ENCODE measurements at places on chromosomes 12 and 14.

DNA sequence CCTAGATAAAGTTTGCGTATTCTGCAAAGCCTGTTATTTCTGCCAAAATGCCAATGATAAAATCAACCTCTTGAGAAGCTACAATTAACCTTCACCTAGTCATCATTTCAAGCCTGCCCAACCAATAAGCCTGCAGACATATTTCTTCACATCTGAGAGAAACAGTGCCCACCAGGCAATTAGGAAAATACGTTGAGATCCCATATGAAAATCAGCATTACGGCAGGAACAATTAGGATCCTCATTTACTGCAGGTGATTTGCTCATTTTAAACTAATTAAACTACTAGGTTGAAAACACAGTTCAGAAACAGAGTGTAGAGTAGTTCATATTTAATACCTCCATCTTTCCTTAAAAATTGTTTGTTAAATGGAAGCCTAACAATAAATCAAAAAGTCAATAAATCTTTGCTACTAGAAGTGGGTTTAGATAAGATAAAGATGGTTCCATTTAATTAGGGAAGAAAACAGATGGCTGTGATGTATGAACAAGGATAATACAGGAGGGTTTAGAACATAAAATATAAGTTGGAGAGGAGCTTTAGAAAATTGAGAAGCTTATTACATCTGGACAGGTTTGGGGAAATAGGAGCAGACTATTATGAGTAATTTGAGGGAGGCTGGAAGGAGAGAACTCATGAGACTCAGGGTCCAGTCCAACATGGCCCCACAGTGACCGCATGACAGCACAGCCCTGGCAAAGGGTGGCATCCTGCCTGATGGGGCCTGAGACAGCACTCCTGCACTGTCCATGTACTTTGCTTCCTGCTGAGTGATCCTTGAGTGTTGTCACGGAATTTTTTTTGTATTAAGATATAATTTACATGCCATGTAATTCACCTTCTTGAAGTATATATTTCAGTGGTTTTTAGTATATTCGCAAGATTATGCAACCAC is 26.9 kb upstream of the PYGL start:
- DNase-seq: no peak

DNA sequence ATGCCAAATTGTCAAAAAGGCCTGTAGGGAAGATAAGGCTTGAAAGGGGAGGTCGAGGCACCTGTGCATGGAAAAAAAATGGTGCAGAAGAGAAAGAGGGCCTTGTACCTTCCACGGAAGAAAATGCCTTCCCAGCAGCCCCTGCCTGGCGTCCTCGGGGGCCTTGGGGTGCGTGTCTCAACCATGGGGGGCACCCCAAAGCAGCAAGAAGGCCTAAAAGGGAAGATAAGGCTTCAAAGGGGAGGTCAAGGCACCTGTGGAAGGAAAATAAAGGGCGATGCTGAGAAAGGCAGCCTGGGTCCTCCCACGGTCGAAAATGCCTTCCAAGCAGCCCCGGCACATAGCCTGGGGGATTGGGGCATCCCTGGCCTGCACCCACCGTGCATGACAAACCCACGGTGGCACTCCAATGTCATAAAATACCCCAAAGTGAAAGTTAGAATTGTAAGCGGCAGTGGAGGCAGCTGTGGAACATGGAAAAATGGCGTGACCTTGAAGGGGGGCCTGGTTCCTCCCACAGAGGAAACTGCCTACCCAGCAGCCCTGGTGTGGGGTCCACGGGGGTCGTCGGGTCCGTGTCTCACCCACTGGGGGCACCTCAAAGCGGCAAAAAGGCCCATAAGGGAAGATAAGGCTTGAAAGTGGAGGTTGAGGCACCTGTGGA is 275.0 kb downstream of the ALG10 start:
- DNase-seq: no peak

DNA sequence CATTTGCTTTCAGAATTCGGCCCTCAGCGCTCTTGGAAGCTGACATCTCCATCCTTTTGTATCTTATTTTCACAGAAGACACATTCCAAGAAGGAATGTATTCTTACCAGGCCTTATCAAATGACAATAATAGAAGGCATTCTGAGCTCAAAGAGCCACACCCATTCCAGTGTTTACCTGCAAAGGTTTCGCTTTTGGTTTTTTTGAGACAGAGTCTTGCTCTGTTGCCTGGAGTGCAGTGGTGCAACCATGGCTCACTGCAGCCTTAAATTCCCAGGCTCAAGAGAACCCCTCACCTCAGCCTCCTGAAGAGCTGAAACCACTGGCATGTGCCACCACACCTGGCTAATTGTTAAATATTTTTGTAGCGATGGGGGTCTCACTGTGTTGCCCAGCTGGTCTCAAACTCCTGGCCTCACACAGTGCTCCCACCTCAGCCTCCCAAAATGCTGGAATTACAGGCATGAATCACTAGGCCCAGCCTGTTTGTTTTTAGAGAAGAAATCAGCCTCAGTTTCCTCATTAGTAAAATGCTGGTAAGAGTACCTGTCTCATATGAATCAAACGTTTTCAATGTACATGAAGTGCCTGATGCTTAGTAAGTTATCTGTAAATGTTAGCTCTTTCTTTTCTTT is 69.2 kb downstream of the SLC6A12 start:
- no peak for DNase-seq

- no peak for DNase-seq
These were observed 10.3 kb upstream of the KCNA1 start for GRCh38 chr12:4899364-4899763.

DNA sequence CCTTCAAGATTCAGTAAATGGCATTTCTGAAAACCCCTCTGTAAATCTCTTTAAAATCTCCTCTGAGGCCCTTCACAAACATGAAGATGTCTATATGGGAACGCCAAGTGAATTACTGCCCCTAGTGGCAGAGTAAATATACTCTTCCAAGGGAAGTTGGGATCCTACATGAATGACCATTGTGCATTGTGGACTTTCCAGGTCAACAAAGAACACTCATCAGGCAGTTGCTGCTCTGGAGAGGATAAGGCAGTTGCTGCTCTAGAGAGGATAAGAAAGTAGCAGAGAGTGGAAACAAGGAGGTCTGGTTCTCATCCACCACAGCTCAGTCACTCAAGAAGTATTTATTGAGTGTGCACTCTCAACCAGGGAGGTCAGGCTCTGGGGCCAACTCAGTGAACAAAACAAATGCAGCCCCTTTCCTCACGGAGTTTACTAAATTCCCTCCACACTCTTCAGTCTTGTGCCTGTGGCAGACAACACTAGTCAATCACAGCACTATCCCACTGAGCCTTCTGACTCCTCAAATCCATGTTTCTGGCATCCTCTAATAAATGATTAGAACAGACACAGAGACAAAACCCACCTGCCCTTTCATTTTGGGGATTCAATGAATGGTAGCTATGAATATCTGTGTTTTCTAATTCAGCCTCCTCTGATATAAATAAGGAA is 52.9 kb downstream of the SVOP start:
- no peak for DNase-seq

GRCh38 chr14:62431496-62431895 is 613.8 kb downstream of the KCNH5 start:
- no peak for DNase-seq

GRCh38 chr12:28415755-28416154 is 225.5 kb downstream of the CCDC91 start:
- no peak for DNase-seq

GRCh38 chr12:112964067-112964670 is 14.2 kb upstream of the OAS2 start:
- no peak for DNase-seq

DNA sequence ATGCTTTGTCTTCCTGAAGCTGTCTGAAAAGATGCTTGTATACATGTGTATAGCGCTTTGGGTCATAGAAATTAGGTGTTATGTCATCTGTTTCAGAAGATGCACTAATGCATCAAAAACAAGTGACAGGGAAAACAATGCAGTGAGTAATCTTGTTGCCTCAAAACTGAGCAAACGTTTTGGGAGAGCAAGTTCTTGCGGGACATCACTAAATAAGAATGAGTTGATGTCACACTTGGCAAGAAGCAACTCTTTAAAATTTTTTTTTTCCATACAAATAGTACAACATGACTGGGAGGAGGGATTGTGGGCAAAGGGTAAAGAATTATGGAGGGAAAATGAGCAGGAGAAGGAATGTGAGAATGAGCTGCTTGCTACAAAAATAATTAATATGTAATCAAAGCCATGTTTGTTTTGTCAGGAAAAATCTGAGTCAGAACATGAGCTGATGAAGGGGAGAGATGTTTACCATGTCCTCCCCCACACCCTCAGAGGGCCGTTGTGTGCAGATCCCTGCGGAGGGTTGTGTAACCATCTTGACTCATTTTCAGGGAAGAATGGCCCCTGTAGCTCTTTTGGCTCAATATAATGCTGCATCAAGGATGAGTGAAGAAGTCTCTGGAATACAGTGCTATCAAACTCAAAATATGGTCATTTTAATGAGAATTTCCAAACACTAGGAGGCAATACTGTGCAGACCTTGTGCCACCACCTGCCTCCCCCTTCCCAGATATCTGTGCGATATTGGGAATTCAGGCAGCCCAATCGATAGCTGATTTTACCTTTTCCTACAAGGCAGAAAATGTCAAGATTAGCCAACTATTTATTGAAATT is 41.4 kb downstream of the BORCS5 start:
- no peak for DNase-seq

DNA sequence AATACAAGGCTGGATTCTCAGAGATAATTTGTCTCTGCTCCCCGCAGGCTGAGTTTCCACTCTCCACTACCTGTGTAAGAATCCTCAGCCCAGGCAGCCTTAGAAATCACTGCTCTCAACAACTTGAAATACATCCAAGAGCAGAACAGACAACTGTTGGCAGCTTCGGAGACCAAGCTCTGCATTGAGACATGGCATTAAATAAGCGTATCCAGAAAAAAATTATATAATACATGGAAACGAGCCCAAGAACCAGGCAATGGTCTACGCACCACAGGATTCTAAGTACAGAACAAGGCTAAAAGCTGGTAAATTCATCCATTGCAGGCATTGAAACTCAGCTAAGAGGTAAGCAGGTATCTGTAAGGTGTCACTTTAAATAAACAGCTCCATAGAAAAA is 165.5 kb upstream of the DIO3 start:
- no peak for DNase-seq

GRCh38 chr14:75971509-75971908 is 10.3 kb downstream of the TGFB3 start:
- no peak for DNase-seq

DNA sequence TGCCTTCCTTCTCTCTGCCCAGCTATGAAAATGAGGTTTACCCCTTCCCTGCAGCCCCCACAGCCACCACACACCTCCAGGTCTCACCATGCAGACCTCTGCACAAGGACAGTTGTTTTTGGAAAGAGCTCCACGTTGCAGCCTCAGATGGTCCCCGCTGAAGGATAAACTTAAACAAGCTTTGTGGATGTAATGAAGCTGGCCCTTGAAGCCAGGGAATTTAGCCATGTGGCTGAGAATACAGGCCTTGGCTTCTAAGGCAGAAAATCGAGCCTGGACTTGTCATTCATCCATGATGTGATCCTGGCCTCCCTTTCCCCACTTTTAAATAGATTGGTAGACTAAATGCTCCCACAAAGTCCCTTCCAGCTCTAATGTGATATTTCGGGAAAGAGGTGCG is 79.4 kb downstream of the TBX3 start:
- no peak for DNase-seq

DNA sequence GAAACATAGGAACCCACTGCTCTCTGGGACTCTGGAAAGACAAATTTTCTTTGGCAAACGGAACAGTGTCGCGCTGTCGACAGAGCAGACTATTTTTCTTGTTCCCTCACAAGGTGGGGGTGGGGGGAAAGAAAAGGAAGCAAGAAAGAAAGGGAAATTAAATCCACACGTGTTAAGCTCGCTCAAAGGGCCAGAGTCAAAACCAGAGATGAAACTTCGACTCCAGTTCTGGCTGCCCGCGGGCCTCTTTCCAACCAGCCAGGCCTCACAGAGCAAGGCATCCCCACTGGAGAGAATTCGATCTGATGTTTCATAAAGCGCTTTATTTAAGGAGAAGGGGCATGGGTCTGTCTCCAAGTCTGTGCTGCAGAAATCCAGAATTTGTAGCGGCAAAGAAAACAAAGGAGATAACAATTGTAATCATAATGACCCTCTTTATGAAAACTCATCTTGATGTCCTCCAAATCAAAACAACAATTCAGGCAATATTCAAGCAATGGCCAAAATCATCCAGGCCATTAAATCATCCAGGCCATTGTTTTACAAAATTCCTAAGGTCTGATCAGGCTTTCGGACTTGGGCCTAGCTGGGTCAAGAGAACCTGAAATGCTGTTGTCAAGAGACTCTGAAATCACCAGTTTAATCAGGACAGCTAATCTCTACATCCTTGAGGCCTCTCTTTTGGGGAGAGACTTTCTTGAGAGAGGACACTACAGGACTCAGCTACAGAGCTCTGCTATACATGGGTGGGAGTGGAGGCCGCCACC is 5.3 kb upstream of the TBX5 start:
- no peak for DNase-seq

DNA sequence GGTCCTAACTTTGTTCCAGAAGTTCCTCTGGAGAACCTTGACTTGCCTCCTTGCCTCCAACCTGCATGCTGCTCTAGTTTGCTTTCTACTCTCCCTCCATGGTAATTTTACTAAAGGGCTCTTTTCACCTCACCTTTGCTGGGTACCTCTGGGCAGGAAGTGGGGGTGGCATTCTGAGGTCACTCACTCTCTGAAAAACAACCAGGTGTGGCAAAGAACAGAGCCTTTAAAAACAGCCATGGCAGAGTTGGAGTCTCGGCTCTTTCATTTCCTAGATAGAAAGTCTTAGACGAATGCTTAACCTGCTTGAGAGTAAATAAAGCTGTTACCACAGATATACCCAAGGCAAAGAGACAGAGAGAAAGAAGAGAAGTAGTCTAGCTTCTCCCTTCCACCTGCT is 827.9 kb downstream of the BCL11B start:
- DNase-seq: no peak

DNA sequence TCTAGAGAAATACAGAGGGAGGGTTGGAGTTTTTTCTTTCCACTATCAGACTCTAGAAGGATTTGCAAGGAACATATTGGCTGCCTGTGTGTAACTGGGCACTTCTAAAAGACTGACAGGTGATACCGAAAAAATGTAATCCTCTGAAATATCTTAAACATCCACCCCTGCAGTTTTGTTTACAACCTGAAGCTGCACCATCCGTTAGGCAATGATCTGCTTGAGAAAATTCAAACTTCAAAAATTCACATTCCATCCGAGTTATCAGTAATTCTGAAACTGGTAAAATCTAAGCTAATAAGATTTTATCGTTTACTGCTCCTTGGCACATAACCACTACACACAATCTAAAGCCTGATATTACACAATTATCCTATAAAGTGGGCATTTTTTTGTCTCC is 528.6 kb downstream of the FUT8 start:
- no peak for DNase-seq

DNA sequence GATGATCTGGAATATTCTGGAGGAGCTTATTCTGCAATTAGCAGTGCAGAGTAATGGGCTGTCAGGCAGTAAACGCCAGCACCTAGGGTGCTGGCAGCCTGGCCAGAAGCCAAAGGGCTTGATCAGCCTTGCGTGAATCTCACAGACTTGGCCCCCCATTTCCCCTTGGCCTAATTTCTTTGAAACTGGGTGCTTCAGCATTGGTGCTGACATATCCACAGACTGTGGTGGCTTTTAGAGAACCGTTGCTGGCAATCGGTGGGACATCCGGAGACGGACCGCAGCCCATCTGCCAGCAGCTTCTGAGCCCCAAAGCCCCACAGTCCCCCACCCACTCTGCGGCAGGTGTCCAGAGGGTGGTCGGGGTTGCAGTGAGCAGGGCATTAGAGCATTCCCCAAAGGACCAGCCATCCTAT is 157.1 kb downstream of the CALM1 start:
- DNase-seq: no peak
